NCI-H226 (cell line): ENCODE measurements at places on chromosomes 6 and 20.
A peak's percentile ranks its signal among the peaks of the same experiment; 100 is the strongest.

- no peak for DNase-seq
Observed at GRCh38 chr20:52565614-52566013, 374.0 kb upstream of the ZFP64 start.

DNA sequence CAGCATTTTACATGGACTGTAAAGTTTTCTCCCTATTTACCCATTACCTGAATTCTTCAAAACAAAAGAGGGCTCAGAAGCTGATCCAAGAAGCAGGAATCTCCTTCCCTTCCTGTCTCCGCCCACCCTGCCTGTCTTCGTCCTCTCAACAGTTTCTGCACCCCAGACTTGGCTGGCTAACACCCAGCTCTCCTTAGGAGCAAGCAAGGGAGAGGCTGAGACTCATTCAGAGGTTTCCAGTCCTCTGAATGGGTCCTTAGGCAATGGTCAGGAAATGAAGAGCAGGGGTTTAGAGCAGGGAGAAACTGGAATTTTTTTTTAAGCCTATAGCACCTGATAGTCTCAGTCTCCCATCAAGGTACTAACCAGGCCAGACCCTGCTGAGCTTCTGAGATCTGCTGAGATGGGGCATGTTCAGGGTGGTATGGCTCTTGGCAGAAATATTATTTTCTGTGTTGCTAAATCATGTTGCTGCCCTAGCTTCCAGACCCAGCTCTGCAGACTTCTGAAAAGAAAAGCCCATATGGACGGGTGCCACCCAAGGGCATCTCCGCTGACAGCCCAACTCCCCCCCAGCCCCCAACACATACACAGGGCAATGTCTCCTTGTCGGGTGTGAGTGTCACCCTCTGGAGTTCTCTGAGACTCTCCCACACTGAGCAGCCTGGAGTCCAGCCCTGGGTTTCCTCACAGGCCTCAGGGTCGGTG is 74.6 kb upstream of the CD93 start:
- DNase-seq: peak; percentile 50

DNA sequence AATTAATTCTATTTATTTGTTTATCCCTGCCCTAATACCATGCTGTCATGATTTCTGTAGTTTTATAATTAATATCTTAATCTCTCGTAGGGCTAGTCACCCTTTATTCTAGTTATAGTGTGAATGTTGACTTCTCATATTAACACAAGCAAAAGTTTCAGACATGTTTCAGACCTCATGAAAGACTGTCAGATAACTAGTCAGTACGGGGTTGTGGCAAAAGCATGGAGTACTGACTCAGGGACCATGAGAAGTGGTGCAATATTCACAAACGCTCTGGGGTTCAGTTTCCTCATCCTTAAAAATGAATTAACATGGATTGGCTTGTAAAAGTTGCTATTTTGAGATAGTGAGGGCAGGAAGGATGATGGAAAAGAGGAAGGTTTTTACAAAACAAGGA is 148.9 kb downstream of the TMEM200A start:
- no peak for DNase-seq

DNA sequence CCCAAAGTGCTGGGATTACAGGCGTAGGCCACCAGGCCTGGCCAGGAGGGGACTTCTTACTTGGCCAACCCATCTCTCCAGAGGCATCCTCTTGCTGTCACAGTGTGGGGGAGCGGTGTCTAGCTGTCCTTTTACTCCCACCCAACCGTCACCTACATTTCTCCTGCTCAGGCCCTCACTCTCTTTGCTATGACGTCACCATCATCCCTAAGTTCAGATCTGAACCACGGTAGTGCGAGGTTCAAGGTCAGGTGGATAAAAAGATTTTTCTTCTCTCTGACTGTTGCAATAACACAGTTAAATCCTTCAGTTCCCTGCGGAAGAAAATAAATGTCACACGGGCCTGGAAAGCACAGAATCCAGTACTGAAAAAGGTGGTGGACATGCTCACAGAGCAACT is 7.3 kb upstream of the RAET1L start:
- DNase-seq: no peak

GRCh38 chr6:43733471-43734293 is 36.3 kb upstream of the VEGFA start:
- DNase-seq: no peak

- DNase-seq: no peak
Observed at GRCh38 chr6:678520-678919, 14.4 kb downstream of the EXOC2 start.

DNA sequence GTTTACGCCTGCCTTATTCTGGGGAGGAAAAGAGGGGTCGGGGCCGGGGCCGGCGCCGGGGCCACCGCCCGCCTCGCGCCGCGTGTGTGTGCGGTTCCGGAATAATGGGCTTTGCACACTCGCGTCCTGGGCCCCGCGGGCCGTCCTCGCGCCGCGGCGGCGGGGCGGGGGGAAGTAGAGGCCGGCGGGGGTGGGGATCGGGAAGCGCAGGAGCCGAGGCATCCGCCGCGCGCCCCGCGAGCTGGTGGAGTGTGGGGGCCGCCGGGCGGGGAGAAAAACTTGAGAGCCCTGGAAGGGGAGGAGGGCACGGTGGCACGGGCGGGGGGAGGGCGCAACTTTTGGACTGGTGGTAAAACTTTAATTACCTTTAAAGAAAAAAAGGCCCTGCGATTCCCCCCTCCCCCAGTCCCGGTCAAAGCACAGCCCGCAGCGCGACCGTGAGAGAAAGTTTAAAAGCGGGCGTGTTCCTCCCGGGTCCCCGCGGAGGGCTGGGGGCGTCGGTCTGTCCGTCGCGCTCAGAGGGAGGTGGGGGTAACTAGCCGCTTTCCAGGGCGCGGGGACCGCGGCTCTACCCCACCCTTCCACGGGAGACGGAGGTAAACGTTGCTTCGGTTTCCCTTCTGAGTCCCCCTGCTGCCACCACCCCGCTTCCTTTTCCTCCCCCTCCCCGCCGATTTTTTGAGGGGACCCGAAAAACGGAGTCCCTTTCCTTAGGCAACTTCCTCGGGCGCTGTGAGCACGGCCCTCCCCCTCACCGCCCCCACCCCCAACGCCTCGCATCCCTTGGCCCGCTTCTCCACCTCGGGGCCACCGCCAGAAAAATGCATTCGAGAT is 1.9 kb downstream of the L3MBTL3 start:
- no peak for DNase-seq

DNA sequence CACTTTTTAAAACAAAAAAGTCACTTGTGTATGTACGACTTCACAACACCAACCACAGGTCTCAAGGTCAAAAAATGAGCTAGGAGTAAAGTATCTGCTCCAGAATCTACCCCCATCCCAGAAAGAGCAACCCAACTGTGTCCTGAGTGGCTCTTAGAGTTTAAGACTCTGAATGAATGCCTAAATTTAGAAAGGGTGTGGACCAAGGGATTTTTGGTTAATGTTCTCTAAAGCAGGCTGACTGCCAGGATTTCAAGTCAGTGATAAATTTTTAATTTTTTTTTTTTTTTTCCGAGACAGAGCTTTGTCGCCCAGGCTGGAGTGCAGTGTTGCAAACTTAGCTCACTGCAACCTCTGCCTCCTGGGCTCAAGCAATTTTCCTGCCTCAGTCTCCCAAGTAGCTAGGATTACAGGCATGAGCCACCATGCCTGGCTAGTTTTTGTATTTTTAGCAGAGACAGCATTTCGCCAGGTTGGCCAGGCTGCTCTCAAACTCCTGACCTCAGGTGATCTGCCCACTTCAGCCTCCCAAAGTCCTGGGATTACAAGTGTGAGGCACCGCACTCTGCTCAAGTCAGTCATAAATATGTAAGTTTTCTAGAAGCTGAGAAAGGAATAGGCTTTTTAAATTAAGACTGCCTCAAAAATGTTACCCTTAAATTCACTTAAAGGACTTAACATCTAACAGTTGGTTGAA is 20.2 kb downstream of the STAU1 start:
- DNase-seq: no peak

GRCh38 chr6:10993896-10994295 is 50.2 kb downstream of the ELOVL2 start:
- no peak for DNase-seq

GRCh38 chr20:36153204-36153603 is 1.3 kb upstream of the EPB41L1 start:
- DNase-seq: no peak

GRCh38 chr20:58202044-58202443 is 26.4 kb downstream of the ANKRD60 start:
- DNase-seq: no peak

DNA sequence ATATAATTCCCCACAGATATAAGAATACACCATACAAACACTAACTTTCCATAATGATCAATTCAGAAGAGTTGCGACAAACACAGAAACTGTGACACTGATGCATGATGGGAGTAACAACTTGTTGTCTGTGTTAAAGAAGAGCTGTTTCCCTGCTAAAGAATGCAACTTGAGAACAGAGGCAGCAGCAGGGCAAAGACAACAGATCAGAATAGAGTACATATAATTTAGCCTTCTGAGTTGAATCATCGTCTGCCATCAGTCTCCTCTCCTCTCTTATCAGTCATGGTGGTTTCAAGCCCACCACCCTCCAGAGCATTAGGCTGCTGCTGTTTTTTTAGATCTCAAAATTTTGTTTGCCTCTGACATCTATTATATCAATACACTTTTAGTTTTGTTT is 280.4 kb downstream of the UBE3D start:
- no peak for DNase-seq

DNA sequence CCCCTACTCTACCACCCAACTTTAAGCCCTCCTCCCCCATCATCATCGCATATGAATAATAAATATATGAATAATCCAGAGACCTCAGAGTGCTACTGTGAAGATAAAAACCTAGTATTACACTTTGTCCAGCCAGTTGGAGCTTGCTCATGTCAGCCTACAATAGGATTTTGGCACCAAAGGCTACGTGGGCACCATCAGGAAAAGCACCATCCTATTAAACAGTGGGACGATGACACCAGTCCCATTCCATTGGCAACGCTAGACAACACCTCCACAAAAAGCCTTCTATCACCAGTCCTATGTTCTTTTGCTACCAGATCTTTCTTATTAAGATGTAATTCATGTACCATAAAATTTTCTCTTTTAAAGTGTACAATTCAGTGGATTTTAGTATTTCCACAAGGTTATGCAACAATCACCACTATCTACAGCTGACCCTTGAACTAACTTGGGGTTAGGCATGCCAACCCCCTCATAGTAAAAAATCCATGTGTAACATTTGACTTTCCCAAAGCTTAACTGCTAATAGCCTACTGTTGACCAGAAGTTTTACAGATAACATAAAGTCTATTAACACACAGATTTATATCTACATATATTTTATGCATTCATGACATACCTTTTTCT is 41.1 kb downstream of the CNKSR3 start:
- DNase-seq: no peak

DNA sequence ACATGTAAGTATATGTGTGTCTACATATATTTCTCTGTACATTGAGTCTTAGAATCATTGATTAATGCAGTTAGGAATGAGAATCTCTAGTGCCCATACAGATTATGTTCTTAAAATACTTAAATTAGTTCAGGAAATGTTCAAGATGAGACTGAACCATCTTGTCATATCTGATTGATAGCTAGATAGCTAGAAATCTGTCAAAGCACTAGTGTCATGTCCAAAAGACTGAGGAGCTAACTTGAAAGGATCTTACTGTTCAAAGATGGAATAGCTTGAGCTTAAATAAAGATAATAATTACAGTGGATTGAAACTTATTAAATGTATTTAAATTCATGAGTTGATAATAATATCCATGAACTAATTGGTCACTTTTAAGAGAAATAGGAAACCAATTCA is 191.7 kb upstream of the TCF21 start:
- DNase-seq: no peak

DNA sequence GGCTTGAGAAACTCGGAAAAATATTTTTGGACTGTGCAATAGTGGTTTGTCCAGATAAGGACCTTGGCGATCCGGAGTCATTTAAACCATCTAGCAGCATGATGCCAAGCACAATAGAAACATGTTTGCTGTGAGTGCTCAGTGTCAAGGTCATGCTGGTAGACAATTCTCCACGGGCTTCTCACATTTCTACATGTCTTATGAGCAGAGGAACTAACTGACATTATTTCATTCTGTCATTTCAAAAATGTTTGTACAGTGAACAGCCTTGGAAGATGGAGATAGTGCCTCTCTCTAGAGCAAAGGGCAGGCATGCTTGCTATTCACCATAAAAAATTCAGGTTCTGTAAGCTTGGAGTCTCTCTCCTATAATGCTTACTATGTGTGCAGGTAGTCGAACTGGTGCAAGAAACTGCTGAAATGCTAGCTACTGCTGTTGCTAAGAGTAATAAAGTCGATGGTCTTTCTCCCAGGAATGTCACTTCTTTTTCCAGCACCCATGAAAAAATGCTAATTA is 25.4 kb upstream of the CCN2 start:
- DNase-seq: no peak
